MCF 10A (cell line): ENCODE measurements at places on chromosomes 5 and 9. TPM values are rescaled to one million over a fixed set of nuclear protein-coding genes. Genes with fewer than 3 reads are reported as not detected.
A peak's percentile ranks its signal among the peaks of the same experiment; 100 is the strongest.

- H3K27me3 ChIP-seq, result peaks cover 19% of the 10 kb centered on the region
- H3K27ac ChIP-seq, result no peak overlapping the region
- H3K4me1 ChIP-seq, result no peaks in the 10 kb centered on the region
- no peaks in the 10 kb centered on the region for H3K36me3 ChIP-seq
- no peak for DNase-seq
Observed at GRCh38 chr9:17832812-17833211, 253.9 kb downstream of the SH3GL2 start.

Gene PITX1
- 37.1 and 42.9 TPM in 2 replicates for total RNA-seq

DNA sequence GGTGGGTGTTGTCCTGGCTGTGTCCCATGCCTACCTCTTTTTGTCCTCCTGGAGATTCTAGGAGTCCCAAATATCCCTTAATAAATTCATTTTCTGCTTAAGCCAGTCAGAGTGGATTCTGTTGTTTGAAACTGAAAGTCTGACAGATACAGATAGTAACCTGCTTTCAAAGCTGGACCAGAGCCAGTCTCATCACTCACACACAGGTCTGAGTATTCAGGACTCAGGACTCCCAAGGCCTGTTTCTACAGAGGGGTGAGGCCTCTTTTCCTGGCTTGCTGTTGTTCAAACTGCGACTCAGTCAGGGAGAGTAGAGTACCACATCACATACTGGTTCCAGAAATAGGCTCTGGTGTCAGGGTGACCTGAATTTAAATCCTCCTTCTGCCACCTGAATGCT is 190.1 kb downstream of the PAX5 start:
- no peak overlapping the region for H3K27ac ChIP-seq
- DNase-seq, result peak; percentile 8
- H3K4me1 ChIP-seq, result no peaks in the 10 kb centered on the region
- no peaks in the 10 kb centered on the region for H3K27me3 ChIP-seq
- no peak overlapping the region for H3K4me3 ChIP-seq

Gene CCL27
- 0.49 TPM in 1 of 2 replicates, not detected in the other for total RNA-seq

DNA sequence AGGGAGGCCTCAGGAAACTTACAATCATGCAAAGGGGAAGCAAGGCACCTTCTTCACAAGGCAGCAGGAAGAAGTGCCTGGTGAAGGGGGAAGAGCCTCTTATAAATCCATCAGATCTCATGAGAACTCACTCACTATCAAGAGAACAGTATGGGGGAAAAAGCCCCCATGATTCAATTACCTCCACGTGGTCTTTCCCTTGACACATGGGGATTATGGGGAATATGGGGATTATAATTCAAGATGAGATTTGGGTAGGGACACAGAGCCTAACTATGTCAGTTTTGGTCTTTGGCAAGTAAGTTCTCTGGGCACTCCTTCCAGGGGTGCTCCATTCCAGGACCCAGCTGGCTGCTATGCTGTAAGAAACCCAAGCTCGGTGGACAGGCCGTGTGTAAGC is 275.3 kb upstream of the TUT7 start:
- no peaks in the 10 kb centered on the region for H3K27me3 ChIP-seq
- H3K4me1 ChIP-seq, result no peaks in the 10 kb centered on the region
- H3K36me3 ChIP-seq, result no peaks in the 10 kb centered on the region
- no peak overlapping the region for H3K4me3 ChIP-seq
- H3K27ac ChIP-seq, result no peak overlapping the region

GRCh38 chr9:112233769-112234168 is 58.7 kb upstream of the SUSD1 start:
- no peaks in the 10 kb centered on the region for H3K27me3 ChIP-seq
- peaks cover 29% of the 10 kb centered on the region for H3K36me3 ChIP-seq
- no peak overlapping the region for H3K4me3 ChIP-seq
- peak overlapping the region; percentile 81 for H3K27ac ChIP-seq
- peak; percentile 87 for DNase-seq
